ENCODE measurements at places on chromosomes 2 and 18.

DNA sequence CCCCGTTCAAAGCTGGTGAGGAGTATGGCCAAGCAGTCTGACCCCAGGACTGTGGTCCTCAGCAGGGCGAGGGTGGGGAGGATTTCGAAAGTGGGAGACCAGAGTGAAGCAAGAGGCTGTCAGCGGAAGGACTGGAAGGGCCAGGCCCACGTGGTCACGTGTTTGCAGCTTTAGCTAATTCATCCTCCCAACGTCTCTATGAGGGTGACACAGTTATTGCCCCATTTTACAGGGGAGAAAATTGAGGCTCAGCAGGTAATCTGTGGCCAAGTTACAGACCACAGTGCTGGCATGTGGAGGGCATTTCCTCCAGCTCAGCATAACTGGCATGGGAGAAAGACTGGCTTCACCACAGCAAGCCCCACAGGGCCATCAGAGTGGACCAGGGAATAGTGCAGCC lies 45.4 kb upstream of the LTBP1 start:
- DNase-seq: peak; percentile 36

DNA sequence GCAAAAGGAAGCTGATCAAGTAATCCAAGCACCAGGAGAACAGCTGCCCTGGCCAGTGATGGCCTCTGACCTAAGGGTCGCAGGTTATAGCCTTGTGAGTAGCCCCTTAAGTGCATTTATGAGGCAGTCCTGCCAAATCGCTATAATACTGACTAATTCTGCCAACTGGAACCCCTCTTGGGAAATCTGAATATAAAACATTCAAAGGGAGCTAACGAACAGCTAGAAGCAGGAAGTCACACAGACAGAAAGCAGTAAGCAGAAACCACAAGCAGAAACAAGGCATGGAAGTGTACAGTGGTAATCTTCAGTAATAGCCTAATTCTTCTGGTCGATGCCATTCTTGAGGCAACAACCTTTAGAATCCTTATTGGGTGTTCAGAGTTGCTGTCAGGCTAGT lies 521.3 kb downstream of the METTL4 start:
- DNase-seq: no peak

GRCh38 chr18:28511413-28511821 lies 334.5 kb upstream of the CDH2 start:
- DNase-seq: no peak

DNA sequence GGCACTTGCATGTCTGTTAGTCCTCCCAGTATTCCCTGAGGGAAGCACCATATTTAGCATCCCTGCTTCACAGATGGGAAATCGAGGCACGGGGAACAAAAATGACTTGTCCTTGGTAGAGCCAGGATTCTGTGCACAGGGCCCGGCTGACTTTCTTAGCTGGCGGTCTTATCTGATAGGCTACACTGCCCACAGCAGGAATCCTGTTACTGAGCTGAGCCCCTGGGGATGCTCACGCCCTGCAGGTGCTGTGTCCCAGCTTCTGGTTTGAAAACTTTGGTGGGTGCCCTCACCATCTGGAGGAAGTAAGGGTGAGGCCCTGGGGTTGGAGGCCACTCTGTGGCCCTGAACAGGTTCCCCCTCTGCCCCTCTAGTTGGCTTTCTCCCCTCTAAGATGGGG lies 68.4 kb upstream of the MCFD2 start:
- DNase-seq: no peak

DNA sequence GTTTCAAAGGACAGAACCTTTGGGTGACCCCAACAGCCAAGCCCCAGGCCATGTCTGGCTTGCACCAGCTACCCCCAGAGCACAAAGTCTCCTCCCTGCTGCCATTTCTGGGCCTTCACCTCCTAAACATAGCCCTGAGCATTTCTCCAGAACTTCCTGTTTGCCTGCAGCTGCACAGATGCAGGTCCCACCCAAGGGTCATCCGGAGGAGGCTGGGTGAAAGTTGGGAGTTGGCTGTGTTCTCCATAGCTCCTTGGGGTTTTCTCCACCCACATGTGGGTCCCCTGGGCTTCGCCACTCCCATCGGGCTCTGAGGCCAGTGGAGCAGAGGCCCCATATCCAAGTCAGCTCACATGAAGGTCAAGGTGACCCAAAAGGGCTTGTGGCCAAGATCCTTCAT lies 4.3 kb downstream of the TNP1 start:
- no peak for DNase-seq

- DNase-seq: no peak
Measured at GRCh38 chr2:146890491-146890890, 954.3 kb upstream of the ACVR2A start.

DNA sequence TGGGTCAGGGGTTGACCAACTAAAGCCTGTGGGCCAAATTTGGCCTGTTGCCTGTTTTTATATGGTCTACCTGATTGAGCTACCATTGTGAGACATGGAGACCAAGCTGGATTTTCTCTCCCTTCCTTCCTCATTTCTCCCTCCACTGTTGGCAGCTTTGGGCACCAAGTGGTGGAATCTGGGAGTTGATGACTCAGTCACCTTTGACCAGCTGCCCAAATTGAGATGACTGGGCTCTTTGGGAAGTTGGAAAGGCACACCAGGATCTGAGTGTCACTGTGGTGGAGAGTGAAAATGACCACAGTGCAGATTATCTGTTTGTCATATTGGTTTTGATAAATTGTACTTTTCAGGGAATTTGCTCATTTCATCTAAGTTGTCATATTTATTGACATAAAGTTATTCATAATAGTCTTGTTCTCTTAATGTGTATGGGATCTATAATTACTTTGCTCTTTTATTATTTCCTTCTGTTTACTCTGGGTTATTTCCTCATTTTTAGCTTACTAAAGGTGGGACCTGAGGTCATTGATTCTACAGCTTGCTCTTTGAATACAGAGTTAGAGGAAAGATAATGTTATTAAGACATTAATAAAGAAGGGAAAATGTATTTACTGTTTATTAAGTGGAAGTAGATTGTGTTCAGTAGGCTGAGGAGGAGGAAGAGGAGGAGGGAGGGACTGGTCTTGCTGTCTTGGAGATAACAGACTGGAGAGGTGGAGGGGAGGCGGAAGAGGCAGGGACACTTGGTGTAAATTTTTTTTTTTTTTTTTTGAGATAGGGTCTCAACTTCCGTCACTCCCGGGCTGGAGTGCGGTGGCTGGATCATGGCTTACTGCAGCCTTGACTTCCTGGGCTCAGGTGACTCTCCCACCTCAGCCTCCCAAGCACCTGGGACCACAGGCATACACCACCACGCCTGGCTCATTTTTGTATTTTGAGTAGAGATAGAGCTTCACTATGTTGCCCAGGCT lies 31.8 kb downstream of the AGFG1 start:
- peak; percentile 52 for DNase-seq

DNA sequence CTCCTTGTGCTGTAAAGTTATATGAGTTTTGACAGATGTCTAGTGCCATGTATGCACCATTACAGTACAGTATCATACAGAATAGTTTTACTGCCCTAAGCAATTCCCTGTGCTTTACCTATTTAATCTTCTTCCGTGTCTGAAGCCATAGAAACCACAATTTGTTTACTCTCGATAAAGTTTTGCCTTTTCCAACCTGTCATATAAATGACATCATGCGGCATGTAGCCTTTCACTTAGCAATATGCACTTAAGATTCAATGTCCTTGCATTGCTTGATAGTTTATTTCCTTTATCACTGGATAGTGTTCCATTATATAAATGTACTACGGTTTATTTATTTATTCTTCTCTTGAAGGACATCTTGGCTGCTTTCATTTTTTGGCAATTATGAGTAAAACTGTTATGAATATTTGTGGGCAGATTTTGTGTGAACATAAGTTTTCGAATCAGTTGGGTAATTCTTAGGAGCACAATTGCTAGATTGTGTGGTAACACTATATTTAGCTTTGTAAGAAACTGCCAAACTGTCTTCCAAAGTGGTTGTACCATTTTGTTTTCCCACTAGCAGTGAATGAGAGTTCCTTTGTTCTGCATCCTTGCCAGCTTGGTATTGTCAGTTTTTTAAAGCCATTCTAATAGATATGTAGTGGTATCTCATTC lies 136.8 kb upstream of the MAP3K20 start:
- no peak for DNase-seq

- peak; percentile 62 for DNase-seq
Measured at GRCh38 chr2:227862741-227863588, 8.5 kb upstream of the DAW1 start.

- no peak for DNase-seq
Measured at GRCh38 chr2:9744256-9745004, 98.8 kb upstream of the TAF1B start.

GRCh38 chr2:109396202-109397180 lies 217.3 kb downstream of the SEPTIN10 start:
- no peak for DNase-seq

DNA sequence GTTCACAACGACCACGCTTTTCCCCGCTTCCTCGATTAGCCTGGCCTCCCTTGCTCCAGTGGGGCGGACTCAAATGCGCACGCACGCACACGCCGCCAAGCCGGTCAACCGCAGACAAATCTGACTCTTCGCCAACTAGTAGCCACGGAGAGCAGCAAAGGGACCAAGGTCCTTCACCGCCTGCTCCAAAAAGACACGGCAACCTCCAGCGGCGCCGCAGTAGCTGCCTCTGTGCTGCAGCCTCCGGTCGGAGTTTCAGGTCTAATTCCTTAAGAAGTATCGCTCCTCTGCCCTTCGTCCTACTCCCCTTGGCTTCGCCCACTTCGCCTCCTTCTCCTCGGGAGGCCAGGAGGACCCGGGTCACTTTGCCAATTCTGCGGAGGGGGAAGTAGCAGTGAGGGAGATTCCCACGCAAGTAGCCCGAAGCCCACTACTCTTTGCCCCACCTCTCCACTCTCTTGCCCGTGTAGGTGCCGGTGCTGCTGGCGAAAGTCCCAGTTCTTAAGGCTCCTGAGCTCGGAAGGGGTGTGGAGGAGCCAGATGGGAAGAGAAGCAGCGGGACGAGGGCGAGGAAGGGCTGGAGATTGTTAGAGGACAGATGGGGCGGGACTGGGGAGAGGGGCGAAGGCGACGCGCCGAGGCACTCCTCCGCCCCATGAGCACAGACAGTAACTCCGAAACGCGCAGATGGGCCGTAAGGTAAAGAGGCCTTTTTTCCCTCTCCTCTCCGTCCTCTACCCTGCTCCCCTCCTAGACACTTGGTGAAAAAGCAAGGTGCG lies 615 bp downstream of the AKAIN1 start:
- DNase-seq: no peak

DNA sequence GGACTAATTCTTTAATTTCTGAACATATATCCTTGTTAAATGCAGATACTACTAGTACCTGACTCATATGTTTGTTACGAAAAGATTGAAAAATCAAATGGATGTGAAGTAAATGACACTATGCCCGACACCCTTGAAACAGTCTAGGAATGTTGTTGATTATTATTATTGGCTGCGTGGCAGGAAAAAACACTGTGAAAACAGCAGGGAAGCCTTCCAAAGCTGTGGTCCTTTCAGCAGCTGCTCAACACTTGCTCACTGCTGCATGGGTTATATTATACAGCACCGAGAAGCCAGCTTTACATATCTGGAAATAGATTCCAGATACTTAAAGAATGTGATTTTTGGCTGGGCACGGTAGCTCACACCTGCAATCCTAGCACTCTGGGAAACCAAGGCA lies 26.5 kb downstream of the CRYGD start:
- no peak for DNase-seq

GRCh38 chr2:194721227-194721626 lies 935.8 kb upstream of the SLC39A10 start:
- DNase-seq: no peak

GRCh38 chr2:60549238-60549927 lies 4.1 kb downstream of the BCL11A start:
- peak; percentile 56 for DNase-seq

- DNase-seq: peak; percentile 7
Measured at GRCh38 chr18:3051718-3052410, 38.9 kb upstream of the LPIN2 start.

DNA sequence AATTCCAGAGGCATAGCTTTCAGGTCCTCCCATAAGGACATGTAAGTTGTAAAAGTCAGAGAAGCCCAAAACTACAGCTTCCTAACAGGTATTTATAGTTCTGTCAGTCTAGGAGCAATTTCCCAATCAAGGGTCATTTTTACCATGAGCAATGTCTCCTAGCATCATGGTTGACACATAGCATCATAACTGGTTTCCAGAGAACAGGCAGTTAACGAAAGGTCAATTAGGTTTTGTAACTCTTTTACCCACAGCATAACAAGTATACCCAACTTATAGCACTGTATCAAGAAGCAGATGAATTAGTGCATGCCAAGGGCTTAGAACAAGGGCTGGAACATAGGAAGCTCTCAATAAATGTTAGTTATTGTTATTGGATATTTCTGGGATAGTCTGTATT lies 110.1 kb downstream of the MREG start:
- peak; percentile 35 for DNase-seq

- peak; percentile 91 for DNase-seq
Measured at GRCh38 chr2:28621172-28622100, 125.6 kb downstream of the PLB1 start.

- no peak for DNase-seq
Measured at GRCh38 chr2:63537306-63537705, 51.0 kb downstream of the WDPCP start.

GRCh38 chr2:134677856-134678756 lies 40.7 kb downstream of the TMEM163 start:
- DNase-seq: peak; percentile 23

- DNase-seq: no peak
Measured at GRCh38 chr2:116874021-116874420, 940.5 kb upstream of the DDX18 start.

DNA sequence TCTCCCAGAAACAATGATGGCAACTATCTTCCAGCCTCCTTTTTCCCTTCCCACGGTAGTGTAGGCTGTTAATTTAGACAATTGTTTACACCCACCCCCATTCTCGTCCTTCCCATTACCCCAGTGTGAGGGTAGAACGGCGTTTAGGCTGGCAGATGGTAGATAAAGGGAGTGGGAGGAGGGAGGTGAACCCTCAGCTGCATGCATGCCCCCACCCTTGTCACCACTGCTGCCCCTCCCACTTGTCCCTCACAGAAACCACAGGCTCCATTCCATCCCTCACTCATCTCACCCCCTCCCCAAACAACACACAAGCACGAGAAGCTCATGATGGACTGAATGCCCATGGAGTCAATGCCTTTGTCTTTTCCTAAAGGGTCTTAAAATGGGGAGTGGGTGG lies 107.9 kb upstream of the PARD3B start:
- DNase-seq: no peak

DNA sequence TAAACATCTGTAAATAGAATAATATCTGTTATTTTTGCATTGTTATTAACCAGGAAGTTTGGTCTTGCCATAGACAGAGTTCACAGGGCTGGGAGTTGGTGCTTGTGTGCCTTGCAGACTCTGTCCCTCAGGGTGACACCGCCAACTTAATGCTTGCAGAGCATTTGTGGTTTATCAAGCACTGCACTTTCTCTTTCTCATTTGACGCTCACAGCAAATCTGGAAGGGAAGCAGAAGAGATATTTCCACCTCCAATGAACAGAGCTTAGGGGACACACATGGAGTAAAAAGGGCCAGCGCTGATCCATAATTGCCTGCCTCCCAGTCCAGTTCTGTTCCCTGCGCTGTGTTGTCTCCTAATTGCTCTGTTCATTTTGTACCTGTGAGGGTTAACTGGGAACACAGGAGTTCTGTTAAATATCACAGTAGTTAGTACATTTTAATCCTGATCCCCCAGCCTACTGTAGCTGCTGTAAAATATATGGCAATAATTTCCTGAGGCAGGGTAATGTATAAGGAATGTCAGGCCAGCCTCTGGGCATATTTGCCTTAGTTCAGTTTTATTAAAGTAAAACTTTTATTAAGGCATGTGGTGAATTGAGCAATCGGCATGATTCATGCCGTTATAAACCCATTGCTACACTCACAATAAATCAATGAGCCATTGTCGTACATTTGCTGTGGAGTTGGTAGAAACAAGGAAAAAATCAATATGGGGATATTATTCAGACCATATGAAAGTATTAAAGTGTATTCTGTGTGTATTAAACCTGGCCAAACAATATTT lies 182.5 kb upstream of the OSR1 start:
- DNase-seq: no peak

GRCh38 chr2:63875131-63875527 lies 33.4 kb downstream of the UGP2 start:
- no peak for DNase-seq
